SJSA1 (cell line): ENCODE measurements at places on chromosomes 16 and 17.

DNA sequence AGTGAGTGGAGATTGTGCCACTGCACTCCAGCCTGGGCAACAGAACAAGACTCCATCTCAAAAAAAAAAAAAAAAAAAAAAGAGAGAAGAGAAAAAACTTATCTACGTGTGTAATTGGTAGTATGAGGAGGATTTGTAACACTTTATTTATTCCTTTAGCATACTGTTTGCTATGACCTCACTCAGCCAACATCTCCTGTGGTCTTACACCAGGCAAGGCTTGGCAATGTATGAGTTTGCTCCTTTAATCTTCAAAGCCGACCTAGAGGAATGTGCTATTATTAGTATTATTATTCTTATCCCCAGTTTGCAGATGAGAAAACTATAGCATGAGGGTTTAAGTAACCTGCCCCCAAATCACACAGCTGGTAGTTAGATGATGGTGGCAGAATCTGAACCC is 35.8 kb upstream of the HAPSTR1 start:
- peaks cover 25% of the 10 kb centered on the region for H3K4me1 ChIP-seq
- DNase-seq, result no peak
- no peak overlapping the region for H3K27ac ChIP-seq
- no peaks in the 10 kb centered on the region for H3K27me3 ChIP-seq

GRCh38 chr16:81678326-81679095 is 100.6 kb upstream of the PLCG2 start:
- DNase-seq, result no peak
- H3K36me3 ChIP-seq, result peaks cover 23% of the 10 kb centered on the region
- H3K27ac ChIP-seq, result no peak overlapping the region
- no peaks in the 10 kb centered on the region for H3K27me3 ChIP-seq

DNA sequence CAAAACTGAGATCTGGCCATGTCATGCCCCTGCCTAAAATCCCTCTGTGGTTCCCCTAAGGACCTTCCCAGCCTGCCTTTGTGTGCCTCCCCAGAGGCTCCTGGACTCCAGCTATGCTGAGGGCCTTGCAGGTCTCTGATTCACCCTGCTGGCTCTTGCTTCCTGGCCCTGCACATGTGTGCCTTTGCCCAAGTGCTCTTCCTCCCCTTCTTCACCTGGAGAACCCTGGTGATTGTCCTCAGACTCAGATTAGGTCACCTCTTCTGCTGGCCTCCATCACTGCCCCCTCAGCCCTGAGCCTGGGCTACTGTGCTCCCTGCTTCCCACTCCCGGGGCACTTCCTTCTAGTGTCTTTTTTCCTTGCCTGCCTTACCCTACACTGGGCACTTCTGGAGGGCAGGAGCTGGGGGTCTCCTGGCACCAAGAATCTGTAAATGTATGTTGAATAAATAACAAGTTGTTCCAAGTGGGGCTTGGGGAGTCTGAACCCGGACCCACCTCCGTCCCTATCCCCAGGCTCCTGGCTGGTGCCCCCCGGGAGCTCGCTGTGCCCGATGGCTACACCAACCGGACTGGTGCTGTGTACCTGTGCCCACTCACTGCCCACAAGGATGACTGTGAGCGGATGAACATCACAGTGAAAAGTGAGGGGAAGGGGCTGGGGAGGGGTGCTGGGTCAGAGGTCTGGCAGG is 7.8 kb downstream of the ITGA3 start:
- peaks cover 79% of the 10 kb centered on the region for H3K36me3 ChIP-seq
- no peaks in the 10 kb centered on the region for H3K27me3 ChIP-seq
- no peak overlapping the region for H3K4me3 ChIP-seq
- peak overlapping the region; percentile 92 for H3K27ac ChIP-seq

DNA sequence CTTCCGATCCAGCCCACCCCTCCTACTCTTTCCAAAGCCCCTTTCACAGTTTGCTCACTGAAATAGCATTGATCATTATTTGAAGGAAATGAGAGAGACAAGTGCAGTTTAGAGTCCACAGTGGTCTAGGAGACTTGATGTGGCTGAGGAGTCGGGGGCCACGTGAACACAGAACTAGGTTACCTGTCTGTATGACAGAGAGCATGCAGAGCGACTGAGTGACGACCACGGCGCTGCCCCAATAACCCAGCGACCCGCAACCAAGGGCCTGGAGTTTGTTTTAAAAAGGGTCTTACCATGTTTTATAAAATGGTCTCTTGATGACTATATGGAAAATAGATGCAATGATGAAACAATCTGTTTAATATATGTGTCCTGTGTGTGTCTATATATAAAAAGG is 39.5 kb downstream of the NDEL1 start:
- no peak for DNase-seq
- no peaks in the 10 kb centered on the region for H3K27me3 ChIP-seq
- no peaks in the 10 kb centered on the region for H3K4me1 ChIP-seq
